ENCODE measurements at places on chromosomes 12 and 14. TPM values are rescaled to one million over a fixed set of nuclear protein-coding genes. Genes with fewer than 3 reads are reported as not detected.

The GPR132 gene
- total RNA-seq = 0.24 TPM

The OTX2 gene
- 0.22 TPM for total RNA-seq

The LBHD2 gene
- not detected for total RNA-seq

The CLEC1B gene
- not detected for total RNA-seq

The C12orf57 gene
- total RNA-seq = 275 TPM

The EML1 gene
- total RNA-seq = 73.8 TPM

The SERPINA10 gene
- total RNA-seq = 1.5 TPM

The EPS8 gene
- total RNA-seq = 23.7 TPM

The KRT3 gene
- total RNA-seq = 2.3 TPM
